ENCODE measurements at places on chromosomes 3 and 15.
A peak's percentile ranks its signal among the peaks of the same experiment; 100 is the strongest.

DNA sequence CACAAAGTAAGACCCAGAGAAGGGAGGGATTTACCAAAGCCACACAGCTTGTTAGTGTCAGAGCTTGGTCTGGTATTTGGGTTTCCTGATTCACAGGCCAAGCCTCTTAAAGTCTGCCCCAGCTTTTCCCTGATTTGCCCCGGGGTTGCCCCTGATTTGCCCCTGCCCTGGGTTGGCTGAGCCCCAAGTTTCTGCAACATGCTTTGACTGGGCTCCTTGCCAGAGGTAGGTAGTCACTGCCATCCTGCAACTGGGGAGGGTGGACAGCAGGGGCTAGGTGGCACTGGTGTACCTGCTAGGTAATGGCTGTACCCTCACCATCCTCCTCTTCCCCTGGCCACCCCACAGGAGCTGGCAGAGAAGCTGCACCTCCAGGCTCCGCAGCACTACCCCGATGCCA lies 2.5 kb downstream of the MPI start:
- no peak for DNase-seq

- DNase-seq = no peak
These were observed 40.8 kb downstream of the CA12 start for GRCh38 chr15:63340878-63341277.

GRCh38 chr3:155859859-155860258 lies 5.6 kb upstream of the SLC33A1 start:
- no peak for DNase-seq

- peak; percentile 31 for DNase-seq
These were observed 61.3 kb downstream of the ERC2 start for GRCh38 chr3:56406826-56407515.

- no peak for DNase-seq
These were observed 60.8 kb upstream of the ZBTB38 start for GRCh38 chr3:141307351-141308059.

DNA sequence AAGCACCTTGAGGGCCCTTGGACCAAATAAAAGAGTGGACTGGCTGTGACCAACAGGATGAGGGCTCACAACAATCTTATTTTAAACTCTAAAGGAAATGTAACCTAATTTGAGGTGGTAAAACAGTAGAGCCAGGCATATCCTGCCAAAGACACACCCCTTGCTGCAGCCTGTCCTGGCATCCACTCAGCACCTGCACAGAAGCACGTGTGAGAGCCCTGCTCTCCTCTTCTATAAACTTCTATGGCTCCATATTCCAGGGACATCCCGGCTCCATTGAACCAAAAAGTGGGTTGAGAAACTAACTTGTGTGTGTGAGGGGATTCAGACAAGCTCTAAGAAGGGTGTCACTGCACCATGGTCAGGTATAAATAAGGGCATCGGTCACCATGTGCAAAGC lies 190.9 kb upstream of the CHRNA7 start:
- no peak for DNase-seq

DNA sequence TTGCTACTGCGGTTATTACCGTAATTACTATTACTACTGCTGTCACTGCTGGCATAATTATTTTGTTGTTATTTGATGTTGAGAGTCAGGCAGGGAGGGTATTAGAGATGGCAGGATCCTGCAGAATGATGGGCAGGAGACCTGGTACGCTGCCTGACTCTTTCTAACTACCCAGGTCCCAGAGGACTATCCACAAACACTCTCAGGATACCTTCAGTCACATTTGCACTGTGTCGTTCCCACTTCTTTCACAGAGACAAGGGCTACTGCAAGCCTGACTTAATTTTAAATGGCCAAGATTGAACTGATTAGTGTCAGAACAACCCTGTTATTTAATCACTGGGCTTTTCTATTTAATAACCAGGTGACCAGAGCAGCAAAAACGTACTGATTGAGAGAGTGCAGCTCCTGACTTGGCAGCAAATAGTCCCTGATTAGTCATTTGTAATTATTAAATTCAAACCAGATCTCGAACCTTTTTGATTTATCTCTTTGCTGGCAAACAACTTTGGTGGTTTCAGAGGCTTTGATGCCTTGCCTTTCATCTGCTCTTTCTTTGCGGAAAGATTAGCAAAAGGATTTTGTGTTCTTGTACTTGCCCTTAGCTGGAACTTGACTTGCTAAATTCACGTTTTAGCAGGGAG lies 88.8 kb upstream of the ARHGEF3 start:
- DNase-seq = no peak

All from renal pelvis (tissue), 12 donors.